ENCODE measurements at places on chromosomes 6 and 20.

DNA sequence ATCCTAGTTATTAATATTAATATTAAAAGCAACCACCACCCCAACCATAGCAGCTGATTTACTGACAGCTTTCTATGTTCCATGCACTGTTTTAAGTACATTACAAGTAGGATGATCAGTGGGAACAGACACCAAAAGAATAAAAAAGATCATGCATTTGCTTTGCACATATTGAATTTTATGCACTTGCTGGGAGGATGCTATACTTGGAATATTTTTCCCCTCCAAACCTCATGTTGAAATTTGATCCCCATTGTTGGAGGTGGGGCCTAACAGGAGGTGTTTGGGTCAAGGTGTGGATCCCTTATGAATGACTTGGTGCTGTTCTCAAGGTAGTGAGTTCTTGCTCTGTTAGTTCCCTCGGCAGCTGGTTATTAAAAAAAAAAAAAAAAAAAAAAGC lies 178.9 kb upstream of the MYLIP start:
- no peak for DNase-seq

- DNase-seq = no peak
Observed at GRCh38 chr20:24598996-24599395, 129.6 kb downstream of the SYNDIG1 start.

DNA sequence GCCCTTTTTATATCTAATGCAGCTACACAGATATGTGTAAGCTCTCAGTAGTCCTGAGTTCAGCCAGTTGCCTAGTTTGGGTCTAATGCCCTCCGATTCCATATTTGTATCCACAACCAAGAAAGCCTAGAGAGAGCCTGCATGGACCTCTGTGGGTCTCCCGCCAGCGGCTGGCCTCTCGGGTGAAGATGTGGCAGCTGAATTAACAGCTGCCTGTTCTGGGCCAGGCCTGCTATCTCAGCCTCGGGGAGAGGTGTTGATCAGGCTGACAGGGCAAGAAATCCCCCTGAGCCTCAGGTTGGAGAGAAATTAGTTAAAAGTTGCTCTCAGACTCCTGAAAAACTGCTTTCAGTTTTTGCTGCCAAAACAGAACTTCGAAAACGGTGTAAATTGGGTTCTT lies 19.8 kb downstream of the PTK7 start:
- no peak for DNase-seq

- DNase-seq = no peak
Observed at GRCh38 chr6:166019214-166019613, 148.4 kb downstream of the TBXT start.

GRCh38 chr6:128327890-128328289 lies 192.5 kb downstream of the PTPRK start:
- DNase-seq = no peak

- DNase-seq = no peak
Observed at GRCh38 chr20:56440346-56441007, 27.9 kb upstream of the RTF2 start.

- DNase-seq = no peak
Observed at GRCh38 chr20:49267327-49267726, 10.5 kb downstream of the ZNFX1 start.

GRCh38 chr6:90368601-90369000 lies 72.0 kb upstream of the BACH2 start:
- no peak for DNase-seq

- no peak for DNase-seq
Observed at GRCh38 chr6:107205058-107205998, 90.0 kb upstream of the BEND3 start.

GRCh38 chr6:124984668-124985338 lies 22.6 kb downstream of the RNF217 start:
- no peak for DNase-seq

DNA sequence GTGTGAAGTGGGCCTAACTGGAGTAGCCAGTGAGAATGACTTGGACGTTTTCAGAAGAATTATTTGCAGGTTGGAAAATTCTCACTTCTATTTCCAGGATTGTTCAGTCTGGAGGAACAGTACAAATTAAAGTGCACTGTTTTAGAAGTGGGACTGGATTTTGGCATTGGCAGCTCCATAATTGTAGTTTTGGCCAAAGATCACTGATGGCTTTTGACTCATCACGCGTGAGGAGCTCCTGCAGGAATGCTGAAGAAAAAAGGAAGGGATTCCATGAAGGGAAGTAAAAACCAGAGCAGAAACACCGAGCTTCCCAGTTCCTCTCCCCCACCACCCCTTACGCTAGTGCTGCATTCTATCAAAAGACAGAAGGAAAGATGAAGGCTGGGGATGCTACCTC lies 103.5 kb downstream of the JARID2 start:
- DNase-seq = no peak

- DNase-seq = peak; percentile 37
Observed at GRCh38 chr20:4067600-4068261, 52.4 kb upstream of the RNF24 start.

DNA sequence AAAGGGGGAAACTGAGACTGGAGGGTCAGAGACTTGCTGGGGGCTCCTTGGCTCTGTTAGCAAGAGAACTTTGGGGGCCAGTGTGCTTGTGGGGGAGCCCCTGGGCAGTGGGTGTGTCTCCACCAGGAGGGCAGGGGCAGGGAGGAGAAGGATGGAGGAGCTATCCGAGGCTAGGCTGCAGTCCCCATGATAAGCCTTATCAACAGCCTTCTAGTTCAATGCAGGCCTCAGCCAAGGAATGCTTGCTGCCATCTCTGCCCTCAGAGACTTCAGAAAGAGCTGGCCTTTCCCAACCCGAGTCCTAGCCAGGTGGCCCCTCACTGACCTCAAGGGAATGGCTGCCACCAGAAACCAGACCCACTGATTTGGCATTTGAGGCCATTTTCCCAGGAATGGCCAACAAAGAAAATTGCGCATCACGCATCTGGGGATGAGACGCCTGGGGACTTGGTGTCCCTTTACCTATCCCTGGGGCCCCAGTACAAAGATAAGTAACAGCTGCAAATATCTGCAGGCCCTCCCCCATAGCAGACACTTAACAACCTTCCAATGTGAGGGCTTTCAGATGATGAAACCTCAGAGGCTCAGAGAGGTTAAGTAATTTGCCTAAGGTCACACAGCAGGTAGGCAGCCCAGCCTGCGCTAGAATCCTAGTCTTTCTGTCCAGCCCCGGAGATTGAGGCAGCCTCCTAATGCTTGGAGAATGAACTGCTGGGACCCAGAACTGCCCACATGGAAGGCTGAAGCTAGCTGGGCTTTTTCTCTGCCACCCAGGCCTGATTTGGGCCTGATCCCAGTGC lies 4.9 kb downstream of the TGM2 start:
- DNase-seq = no peak

GRCh38 chr6:143064951-143065683 lies 4.4 kb downstream of the AIG1 start:
- DNase-seq = no peak

DNA sequence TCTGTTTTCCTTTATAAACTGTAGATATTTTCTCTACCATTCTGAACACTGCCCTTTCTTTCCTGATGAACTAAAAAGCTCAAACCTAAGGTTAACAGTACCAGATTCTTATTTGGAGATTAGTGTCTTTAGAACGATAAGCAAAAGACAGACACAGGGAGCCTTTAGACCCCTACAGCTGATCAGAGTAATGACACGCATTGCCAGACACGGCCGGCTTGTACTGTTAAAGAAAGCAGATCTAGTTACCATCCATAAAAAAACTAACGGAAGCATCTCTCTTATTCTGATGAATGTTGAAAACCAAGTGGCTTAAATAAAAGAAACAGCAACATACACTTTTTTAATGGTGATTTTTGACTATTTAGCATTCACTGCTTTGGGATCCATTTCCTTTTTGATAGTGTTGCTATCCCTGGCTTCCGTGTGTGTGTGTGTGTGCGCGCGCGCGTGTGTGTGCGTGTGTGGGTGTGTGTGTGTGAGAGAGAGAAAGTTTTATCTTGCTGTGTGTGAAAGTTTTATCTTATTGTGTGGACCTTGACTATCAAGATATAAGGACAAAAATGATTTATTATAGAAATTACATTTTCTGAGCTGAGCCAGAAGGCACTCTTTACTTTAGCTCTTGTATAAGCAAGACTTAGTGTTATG lies 95.6 kb upstream of the SLC35B3 start:
- no peak for DNase-seq

DNA sequence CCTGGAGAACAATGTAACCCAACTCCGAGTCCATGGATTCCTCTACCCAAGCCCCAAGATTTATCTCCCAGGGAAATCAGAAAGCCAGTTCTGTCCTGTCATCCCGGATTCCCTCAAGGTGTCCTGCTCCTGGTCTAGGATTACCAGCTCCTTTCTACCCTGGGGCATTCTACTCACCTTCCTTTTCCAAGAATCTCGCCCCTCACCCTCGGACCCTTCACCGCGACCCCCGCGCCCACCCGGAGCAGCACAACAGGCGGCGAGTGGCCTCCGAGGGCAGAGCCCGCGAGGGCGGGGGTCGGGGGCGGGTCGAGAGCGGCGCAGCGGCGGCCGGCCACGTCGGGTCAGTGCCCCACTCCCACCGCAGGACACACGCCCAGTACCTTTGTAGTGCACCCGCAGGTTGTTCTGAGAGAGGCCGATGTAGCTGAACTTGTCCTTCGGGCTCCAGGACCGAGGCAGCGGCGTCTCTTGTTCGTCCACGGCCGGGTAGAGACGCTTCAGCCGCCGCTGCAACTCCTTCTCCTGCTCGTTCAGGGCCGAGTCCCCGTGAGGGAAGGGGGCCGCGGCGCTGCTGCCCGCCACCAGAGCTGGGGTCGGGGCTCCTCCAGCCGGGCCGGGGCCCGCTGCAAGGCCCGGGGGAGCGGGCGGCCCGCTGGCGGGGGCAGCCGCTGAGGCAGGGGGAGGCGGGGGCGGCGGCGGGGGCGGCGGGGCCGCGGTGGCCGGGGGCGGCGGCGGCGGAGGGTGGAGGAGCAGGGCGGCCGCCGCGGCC lies 897 bp downstream of the RANBP9 start:
- no peak for DNase-seq

- no peak for DNase-seq
Observed at GRCh38 chr20:10856237-10857015, 182.6 kb upstream of the JAG1 start.

DNA sequence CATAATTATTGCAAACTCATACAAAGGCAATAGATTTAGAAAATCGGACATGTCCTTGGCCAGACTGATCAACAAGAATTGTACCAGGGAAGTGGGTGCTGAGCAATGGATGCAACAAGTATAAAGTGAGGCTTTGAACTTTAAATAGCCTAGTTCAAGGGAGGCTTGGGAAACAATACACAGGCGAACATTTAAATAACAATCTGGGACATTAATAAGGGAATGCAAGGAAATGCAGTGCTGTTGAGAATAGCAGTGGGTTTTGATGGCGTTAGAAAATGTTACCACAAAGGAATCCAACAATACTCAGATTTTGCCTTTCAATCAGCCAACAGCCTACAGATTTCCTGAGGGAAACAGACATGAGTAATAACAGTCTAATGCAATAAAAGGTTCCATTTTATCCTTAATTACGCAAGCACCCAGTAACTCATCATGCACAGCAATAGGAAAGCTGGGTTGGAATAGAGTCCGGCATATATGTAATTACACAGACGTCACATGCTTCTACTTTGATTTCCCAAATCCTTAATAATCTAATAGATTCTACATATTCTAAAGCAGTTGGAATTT lies 134.6 kb downstream of the PHACTR1 start:
- DNase-seq = no peak

GRCh38 chr6:64104051-64104450 lies 468.4 kb downstream of the PHF3 start:
- no peak for DNase-seq

DNA sequence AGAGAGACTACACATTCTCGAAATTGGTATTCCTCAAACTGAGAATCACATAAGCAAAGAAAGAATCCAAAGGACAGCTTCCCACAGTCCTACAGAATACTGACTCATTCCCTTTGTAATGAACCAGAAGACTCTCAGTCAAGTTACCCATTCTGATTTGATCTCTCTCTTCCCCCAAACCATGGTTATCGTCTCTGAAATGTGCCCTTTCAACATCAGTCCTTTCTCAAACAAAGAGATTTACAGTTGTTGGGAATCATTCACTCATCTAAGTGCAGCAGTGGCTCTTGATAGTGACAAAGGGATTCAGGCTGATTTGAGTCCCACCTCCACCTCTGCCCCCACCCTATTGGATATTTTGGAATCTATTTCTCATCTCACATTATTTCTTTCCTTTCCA lies 15.0 kb upstream of the RSPO3 start:
- no peak for DNase-seq

DNA sequence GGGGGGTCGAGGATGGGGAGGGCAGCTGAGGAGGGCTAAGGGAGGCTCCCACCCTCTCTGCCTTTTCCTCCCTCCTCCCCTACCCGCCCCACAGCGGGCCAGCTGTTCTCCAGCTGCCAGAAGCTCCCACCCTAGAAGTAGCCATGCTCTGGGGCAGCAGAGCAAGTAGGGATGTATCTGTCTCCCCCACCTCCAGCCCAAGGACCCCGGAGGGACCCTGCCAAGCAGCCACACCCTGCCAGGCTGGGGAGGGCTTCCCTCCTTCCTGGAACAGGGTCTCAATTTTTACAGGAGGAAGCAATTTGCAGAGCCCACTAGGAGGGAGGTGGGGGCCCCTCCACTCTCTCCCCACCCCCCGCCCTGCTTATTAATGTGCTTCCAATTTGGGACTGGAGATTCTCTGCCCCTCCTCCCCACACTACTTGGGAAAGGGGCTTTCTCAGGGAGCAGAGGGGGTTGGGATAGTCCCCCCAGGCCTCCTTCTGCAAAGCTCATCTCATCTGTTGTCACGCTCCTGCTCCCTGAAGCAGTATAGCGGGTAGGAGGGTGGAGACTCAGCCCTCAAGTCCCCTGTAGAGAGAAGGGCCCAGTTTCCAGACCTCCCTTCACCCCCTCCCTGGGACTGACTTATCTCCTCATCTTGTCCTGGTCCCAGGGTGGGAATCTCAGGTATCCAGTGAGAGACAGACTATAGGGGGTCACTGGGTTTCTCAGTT lies 4.5 kb downstream of the TEAD3 start:
- no peak for DNase-seq

- DNase-seq = no peak
Observed at GRCh38 chr6:46288835-46289234, 118.1 kb upstream of the ENPP5 start.

- no peak for DNase-seq
Observed at GRCh38 chr6:160767647-160768019, 65.6 kb downstream of the PLG start.

DNA sequence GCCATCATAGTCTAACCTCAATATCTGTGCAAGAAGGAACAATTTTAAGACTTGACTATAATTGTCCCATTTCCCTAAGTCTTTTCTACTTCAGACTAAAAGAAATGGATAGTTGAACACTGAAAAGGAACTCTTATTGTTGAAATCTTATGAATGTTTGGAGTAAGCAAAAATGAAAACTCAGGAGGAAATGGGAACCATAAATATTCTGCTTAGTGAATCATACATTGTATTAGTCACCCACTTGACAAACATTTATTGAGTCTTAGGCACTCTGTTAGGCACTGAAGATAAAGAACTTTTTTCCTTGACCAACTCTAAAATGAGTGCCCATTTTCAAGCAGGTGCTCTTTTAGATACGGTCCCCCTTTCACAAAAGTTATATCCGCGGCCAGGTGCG lies 8.7 kb downstream of the CCDC170 start:
- no peak for DNase-seq

DNA sequence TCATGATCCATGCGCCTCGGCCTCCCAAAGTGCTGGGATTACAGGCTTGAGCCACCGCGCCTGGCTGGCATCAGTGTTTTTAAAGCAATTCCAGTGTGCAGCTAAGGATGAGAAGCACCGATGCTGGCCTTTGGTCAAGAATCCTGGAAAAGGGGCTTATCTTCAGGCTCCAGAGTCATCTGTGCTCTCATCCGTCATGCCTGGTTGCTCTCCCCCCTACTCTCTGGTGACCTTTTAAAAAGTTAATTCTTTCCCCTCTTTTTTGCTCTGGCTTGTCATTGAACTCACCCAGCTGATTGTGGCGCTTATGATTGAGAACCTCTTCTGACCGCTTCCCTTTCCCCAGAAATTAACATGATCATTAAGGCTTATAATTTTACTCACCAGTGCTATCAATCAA lies 28.7 kb downstream of the NR2E1 start:
- no peak for DNase-seq

Measured in SIG-M5 (cell line).